ENCODE measurements at places on chromosomes 2 and 18. TPM values are rescaled to one million over a fixed set of nuclear protein-coding genes. Genes with fewer than 3 reads are reported as not detected.

- no peak for DNase-seq
Observed at GRCh38 chr2:634636-635388, 42.4 kb downstream of the TMEM18 start.

DNA sequence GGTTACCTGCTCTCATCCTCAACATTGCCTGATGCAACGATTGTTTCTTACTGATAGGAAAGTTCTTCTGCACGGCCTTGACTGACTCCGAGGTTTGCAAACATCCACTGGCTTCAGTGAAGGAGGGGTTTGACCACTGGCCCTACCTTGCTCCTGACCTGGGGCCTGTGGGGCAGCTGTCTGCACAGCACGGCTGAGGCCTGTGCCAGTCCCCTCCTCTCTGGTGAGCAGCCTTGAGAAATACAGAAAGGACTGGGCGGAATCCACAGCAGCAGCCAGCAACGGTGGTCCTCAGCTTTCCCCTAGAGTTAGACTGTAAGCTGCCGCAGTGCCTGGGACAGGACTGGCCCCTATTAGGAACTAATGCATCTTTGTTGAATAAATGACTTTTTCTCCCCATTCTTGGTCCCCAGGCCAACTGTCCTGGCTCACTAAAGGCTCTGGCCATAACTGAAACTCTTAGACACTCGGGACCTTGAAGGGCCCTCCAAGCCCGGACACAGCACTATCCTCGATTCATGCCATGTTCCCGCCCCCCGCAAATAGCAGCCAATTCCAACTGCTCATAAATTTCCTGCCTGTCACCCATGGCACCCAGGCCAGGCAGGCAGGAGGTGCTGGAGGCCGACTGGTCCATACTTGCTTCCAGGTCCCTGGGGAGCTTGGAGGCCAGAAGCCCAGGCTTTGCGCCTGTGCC lies 26.7 kb downstream of the ATOH8 start:
- DNase-seq: no peak

DNA sequence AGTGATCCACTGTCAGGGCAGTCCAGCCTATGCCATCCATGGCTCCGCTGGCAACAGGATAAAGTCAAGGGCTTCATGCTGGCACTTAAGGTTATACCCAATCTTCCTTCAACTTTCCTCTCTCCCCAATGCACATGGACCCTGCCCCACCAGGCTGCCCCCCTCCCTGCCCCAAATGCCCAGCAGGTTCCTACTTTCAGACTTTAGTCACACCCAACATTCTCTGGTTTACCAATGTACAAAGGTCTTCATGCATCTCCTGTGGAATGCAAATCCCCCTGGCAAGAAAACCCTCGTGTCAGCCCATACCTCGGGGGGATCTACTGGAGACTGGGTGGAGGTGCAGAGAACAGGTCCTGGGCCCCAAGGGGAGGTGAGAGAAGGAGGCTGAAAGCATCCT lies 59.3 kb downstream of the MCFD2 start:
- DNase-seq: no peak

Gene CHRNA1
- not detected for total RNA-seq

GRCh38 chr18:77110936-77111335 lies 21.6 kb downstream of the MBP start:
- no peak for DNase-seq

- no peak for DNase-seq
Observed at GRCh38 chr18:49911427-49911826, 98.1 kb upstream of the ACAA2 start.

GRCh38 chr2:132615329-132616085 lies 54.5 kb downstream of the LYPD1 start:
- no peak for DNase-seq

Gene SPEG
- total RNA-seq: 8.6 TPM

Gene ITGA6
- total RNA-seq: 547 TPM

Gene C2orf74
- 8.4 TPM for total RNA-seq

Gene ALKAL2
- total RNA-seq: 21.9 TPM

DNA sequence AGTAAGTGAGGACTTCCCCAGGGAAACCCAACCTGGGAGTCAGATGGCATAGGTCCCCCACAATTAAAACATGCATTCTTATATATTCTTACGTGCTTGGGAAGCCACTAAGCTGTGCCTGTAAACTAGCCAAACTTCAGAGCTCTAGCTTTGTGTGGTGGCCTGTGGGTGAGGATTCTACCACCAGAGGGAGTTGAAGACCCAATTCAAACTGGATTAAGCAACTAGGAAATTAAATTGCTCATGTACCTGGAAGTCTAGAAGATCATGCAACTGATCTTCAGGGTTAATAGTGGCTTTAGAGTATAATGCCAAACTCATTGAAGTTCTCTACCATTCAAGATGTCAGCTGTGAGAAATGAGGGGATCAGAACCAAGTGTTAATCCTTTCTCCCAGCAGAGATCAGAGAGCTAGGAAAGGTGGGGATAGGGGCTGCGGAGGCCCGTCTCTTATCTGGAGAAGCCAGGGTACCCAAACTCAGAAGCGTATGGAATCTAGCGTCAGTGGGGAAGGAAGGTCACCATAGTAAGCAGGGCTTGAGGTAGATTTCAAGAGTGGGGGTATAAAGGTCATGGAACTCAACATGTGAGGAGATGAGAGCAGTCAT lies 53.2 kb upstream of the CCDC85A start:
- no peak for DNase-seq

Gene FAM228A
- total RNA-seq: 5.0 TPM

- DNase-seq: no peak
Observed at GRCh38 chr2:148926981-148927401, 52.0 kb downstream of the KIF5C start.

GRCh38 chr2:153536115-153536514 lies 57.6 kb upstream of the RPRM start:
- DNase-seq: no peak

DNA sequence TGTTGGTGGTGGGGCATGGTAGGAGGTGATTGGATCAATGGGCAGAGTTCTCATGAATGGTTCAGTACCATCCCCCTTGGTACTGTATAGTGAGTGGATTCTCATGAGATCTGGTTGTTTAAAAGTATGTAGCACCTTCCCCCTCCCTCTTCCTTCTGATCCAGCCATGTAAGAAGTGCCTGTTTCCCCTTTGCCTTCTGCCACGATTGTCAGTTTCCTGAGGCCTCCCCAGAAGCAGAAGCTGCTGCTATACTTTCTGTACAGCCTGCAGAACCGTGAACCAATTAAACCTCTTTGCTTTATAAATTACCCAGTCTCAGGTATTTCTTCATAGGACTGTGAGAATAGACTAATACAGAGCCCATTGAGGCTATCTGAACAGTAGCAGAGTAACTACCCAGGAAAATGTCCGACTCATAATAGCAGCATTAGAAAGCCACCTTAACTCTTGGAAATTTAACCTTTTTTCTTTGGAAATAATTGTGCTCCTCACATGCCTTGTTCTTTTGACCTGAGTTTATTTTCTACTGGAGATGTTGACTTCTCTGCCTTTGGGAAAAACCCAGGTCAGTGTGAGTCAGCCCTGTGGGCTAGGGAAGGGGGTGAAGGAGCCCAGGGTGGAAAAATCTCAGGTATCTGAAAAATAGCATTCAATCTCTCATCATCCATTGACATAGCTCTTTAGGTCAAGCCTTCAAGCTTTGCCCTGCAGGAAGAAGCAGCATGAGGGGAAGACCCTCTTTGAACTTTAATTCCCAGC lies 18.1 kb downstream of the CYP1B1 start:
- no peak for DNase-seq

DNA sequence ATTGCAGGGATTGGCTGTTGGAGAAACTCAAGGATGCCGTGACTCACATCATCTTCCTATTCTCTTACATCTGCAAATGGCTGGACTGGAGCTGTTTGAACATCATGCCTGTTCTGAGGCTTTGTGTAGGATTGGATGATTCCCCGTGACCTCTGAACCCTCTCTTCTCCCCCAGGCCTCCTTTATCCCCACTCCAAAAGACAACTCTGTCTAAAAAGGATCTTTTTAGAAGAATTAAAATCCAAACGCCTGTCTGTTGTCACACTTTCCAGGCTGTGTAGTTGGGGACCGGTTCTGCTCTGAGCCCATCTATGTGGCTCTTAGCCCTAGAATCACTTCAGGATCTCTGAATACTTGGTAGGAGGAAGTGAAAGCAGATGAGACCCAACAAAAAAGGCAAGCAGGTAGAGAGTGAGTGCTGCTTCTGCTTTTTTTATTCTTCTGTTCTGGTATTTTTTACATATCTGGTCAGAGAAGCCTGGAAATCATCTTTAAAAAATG lies 565 bp downstream of the SP140 start:
- no peak for DNase-seq

Gene FEZ2
- 67.1 TPM for total RNA-seq

GRCh38 chr2:120395221-120396012 lies 49.5 kb downstream of the INHBB start:
- DNase-seq: no peak

DNA sequence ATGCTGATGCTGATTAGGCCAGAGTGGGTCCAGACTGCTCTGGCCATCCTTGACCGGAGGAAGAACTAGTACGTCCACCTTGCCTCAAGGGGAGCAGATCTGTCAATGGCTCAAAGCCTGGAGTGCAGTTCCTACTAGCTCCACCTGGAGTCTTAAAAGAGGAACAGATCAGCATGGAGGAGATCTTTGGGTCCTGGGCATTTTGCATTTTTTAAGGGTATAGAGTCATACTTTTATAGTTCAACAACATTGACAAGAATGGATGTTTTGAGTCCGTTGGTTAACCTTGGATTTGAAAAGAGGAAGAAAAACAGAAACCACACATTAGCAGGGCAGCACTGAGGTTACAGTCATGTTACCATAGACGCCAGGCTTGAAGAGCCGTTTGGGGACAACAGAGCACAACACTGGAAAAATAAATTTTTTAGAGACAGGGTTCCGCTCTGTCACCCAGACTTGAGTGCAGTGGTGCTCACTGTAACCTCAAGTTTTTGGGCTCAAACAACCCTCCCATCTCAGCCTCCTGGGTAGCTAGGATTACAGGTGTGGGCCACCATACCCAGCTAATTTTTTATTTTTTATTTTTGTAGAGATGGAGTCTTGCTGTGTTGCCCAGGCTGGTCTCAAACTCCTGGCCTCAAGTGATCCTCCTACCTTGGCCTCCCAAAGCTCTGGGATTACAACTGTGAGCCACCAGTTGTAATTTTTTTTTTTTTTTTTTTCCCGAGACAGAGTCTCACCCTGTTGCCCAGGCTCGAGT lies 78.5 kb downstream of the PRKCE start:
- no peak for DNase-seq
